ENCODE measurements at places on chromosomes 13 and 19.

GRCh38 chr13:112363867-112364528 lies 12.2 kb upstream of the SPACA7 start:
- no peak for DNase-seq

DNA sequence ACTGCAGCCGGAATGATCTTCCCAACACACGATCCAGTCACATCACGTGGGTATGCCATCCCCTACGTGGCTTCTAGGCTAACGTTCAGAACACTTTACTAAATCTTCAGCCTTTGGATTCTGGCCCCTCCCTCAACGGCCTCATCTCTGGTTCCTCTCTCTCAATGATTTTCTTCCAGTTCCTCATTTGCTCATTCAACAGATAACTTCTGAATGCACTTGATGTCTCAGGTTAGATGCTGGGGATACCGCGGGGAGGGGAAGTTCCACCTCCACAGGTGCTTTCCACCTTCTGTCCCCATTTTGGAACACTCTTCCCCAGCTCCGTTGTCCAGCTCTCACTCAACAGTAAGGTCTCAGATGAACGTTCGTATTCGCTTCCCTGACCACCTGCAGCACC lies 66.1 kb downstream of the ATP7B start:
- no peak for DNase-seq

- DNase-seq: no peak
Observed at GRCh38 chr13:47004540-47004939, 107.7 kb upstream of the HTR2A start.

- no peak for DNase-seq
Observed at GRCh38 chr19:289651-290371, 1.4 kb downstream of the PLPP2 start.

GRCh38 chr13:42011601-42012350 lies 36.7 kb upstream of the DGKH start:
- DNase-seq: no peak

- DNase-seq: no peak
Observed at GRCh38 chr13:90430127-90430526, 917.4 kb upstream of the MIR17HG start.

GRCh38 chr19:18763674-18764590 lies 27.2 kb downstream of the COMP start:
- DNase-seq: no peak

GRCh38 chr19:10417541-10418234 lies 2.6 kb upstream of the PDE4A start:
- no peak for DNase-seq

DNA sequence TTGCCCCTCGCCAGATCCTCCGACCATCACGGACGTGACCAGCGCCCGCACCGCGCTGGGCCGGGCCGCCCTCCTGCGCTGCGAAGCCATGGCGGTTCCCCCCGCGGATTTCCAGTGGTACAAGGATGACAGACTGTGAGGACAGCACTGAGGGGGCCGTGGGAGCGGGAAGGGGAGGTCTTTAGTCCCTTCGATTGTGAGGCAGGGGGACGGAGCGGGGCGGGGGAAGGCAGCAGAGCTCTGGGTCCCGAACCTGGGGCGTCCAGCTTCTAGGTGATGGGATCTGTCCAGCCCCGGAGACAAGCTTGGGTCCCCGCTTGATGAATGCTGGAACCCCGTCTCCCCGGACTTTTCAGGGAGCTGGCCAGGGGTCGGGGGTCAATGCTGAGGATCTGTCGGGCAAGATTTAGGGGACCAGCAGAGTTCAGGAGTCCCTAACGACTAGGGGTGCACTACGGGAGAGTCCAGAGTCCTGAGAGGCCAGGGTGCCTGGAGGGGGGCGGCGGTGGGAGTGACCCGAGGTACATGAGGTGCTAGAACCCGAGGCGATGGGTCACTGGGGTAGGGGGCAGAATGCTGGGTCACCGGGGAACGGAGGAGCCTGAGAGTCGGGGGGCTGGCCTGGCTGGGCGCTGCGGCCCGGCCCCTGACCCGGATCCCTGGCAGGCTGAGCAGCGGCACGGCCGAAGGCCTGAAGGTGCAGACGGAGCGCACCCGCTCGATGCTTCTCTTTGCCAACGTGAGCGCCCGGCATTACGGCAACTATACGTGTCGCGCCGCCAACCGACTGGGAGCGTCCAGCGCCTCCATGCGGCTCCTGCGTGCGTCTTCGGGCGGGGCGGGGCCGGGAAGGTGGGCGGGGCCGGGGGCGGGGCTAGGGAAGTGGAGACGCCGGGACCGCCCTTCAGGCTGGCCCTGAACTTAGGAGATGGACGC lies 14.6 kb downstream of the VSIG10L start:
- no peak for DNase-seq

DNA sequence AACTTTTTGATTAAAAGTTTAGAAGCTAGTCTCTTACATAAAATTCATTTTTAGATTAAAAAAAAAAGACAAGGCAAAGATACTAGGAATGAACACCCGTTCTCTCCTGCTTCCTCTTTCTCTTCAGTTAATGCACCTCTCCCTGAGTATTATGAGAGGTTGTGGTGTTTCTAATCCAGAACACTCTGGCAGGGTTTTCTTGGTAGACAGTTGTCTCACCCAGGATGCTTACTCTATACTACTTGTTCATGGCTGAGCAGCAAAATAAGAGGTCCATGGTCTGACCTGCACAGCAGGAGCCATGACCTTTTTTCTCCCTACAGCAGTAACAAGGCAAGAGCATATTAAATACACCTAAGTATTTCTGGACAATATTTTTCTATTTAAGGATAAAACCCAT lies 62.0 kb downstream of the MICU2 start:
- no peak for DNase-seq

DNA sequence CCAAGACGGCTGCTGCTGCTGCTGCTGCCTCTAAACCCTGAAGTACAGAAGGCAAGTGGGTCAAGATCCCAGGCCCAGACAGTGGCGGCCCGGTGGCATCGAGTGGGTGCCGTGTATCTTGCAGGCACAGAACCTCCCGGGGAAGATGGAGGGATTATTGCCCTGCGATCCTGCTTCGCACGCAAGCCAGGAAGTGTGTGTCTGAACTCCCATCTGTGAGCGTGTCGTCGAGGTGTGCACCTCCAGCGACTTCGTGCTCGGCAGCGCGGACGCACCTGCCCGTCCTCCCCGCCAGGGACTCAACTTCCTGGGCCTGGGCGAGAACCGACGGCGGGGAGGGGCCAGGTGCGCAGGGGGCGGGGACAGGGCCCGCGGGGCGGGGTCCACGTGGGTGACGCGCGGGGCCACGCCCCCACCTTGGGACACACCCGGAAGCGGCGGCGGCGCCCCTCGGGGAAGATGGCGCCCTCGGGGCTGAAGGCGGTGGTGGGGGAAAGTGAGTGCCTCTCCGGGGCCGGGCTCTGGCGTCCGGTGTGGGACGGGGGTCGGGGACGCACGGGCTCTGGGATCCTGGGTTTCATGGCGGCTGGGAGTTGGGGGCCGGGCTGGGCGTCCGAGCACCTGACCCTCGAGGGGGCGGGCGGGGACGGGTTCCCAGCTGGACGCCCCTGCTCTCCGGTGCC lies at the start of gene STXBP2:
TSS of gene STXBP2 (plus strand) at position 420 of the 683 bp plus-strand sequence. CDS start at position 460, 40 bp downstream.
- DNase-seq: peak; percentile 48

DNA sequence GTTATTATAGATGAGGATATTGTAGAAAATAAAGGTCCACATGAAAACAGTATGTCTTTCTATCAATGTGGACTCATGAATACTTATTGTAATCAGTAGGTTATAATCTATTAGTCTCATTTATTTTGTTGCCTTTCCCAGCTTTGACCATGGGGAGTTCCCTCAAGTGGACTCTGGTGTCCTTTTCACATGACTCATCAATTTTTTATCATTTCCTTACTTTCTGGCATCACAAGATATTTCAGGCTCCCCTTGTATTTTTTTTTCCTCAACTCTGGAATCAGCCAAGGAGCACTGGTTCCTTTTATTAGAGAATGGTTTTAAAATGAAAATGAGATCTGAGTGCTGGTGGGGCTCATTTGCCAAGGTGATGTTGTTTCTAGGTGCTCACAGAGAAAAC lies 63.4 kb upstream of the DIAPH3 start:
- DNase-seq: no peak

- no peak for DNase-seq
Observed at GRCh38 chr13:21546372-21546771, 57.6 kb downstream of the MICU2 start.

DNA sequence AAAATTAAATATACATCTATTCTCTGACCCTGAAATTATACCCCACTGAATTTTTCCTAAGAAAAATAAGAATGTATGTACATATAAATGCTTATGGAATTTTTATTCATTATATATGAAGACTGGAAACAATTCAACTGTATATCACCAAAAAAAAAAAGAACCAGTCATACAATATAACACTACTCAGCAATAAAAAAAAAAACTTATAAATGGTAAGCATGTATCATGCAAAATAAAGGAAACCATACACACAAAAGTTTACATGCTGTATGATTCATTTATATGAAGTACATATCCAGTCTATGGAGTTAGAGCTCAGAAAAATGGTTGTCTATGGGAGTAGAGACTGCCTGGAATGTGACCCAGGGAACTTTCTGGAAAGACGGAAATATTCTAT lies 199.4 kb upstream of the MIR17HG start:
- no peak for DNase-seq

- DNase-seq: no peak
Observed at GRCh38 chr13:29718694-29719093, 123.2 kb upstream of the SLC7A1 start.

DNA sequence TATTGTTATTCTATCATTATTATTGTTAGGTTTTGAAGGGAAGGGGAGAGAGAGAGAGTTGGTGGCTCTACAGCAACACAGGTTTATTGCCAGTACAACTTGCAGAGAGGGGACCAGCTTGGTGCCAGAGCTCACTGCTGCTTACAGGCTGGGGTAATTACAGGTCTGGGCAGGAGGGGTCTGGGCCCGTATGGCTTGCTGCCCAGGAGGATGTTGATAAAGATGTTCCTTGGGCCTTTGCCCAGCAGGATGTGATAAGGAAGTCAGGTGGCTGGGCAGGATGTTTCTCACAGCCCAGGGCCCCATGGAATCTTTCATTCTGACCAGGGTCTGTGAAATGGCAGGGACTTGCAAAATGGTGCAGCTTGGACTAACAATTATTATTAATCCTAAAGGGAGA lies 64.2 kb upstream of the ZNF599 start:
- DNase-seq: no peak

- DNase-seq: no peak
Observed at GRCh38 chr13:61111529-61111928, 304.1 kb downstream of the PCDH20 start.

GRCh38 chr19:9914315-9915207 lies 21.8 kb downstream of the OLFM2 start:
- DNase-seq: no peak

- no peak for DNase-seq
Observed at GRCh38 chr13:106499896-106500295, 35.6 kb downstream of the EFNB2 start.

- no peak for DNase-seq
Observed at GRCh38 chr19:41927497-41928192, 604 bp downstream of the ERFL start.

- DNase-seq: no peak
Observed at GRCh38 chr19:47719047-47719859, 6.0 kb downstream of the EHD2 start.

DNA sequence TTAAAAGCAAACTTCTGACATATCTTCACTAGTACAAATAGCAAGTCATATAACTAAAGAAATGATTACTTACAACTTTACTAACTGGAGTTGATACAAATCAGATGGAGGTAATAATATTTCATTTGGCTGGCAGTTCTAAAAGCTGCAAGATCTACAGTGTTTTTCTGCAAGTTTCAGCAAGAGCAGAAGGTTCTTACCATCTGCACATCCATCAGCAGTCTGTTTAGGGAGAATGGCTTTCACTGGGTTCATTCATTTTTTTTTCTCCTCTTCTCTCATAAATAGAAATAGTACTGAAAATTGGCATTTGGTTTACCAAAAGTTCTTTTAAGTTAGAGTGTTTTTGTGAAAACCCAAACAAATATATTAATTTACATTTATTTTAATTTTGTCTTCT lies 3.1 kb upstream of the SHISA2 start:
- DNase-seq: no peak

DNA sequence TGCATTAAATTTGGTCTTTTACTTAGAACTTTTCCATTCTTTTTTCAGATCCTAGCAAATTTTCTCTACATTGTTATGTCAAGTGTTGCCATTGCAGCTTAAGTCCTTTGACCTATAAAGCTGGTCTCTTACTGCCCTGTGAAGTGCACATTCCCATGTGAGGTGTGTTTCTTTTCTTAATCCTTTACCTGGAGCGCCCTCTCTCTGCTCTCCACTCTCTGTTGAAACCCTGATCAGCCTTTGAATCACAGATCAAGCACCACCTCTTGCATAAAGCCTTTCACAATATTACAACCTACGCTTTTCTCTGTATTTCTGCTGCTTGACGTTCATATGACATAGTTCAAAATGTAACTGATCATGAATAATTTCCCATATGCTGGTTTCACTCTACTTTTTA lies 84.8 kb downstream of the PCDH17 start:
- no peak for DNase-seq

GRCh38 chr19:35404879-35405622 lies 34.2 kb downstream of the GPR42 start:
- DNase-seq: no peak

DNA sequence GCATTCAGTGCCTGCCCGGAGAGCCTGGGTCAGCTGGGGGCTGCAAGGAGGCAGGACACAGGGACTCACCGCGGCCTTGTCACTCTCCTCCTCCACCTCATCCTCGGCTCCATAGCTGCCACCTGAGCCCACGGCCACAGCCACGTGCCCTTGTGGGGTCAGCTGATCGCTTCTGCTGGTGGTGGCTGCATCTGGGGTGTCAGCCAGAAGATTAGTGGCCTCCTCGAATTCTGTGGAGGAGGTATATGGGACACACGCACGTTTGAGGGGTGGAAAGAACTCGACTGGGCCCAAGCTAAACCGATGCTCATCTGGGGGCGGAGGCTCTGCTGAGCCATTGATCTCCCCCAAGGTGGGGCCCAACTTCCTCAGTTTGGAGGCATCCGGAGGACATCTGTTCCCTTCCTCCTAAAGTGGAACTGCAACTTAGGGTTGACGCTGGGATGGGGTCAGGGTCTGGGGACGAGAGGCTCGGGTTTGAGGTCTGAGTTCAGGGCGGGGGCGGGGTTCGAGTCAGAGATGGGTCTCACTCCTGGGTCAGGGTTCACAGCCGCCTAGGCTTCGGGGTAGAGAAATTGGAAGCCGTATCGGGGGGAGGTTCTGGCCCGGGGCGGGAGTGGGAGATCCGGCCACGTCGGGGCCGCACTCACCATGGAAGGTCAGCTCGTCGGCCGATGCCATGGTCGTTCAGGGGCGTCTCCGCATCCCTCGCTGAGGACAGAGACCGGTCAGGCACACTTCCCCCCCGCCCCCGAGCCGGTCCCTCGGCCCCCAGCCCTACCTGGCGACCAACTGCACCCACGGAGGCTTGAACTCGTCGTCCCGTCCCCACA lies 493 bp downstream of the YIPF2 start:
- DNase-seq: no peak

GRCh38 chr13:100529666-100530377 lies 58.8 kb downstream of the GGACT start:
- no peak for DNase-seq

DNA sequence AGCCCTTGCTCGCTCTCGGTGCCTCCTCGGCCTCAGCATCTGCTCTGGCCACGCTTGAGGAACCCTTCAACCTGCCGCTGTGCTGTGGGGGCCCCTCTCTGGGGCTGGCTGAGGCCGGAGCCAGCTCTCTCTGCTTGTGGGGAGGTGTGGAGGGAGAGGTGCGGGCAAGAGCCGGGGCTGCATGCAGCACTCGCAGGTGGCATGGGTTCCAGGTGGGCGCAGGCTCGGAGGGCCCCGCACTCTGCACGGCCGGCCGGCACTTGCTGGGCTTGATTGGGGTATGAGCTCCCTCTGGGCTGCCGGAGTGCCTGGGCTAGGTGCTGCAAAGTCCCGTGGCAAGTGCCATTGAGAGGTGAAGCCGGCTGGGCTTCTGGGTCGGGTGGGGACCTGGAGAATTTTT lies 31.7 kb upstream of the RPL21 start:
- DNase-seq: no peak

GRCh38 chr19:1360818-1361461 lies 22.8 kb upstream of the NDUFS7 start:
- no peak for DNase-seq

Data from right renal cortex interstitium (tissue), 3 donors.